Left renal pelvis (tissue), 4 donors: ENCODE measurements at places on chromosomes 12 and 14. TPM values are rescaled to one million over a fixed set of nuclear protein-coding genes. Genes with fewer than 3 reads are reported as not detected.

Gene TPPP2
- polyA plus RNA-seq = 4.4 TPM

Gene GALNT8
- 3.1 TPM for polyA plus RNA-seq

Gene SUPT16H
- polyA plus RNA-seq = 158 TPM

Gene PGF
- 7.6 TPM for polyA plus RNA-seq

Gene SERPINA12
- 0.37 TPM for polyA plus RNA-seq

Gene PRR13
- polyA plus RNA-seq = 67.9 TPM

Gene IL26
- not detected for polyA plus RNA-seq

Gene SPIC
- not detected for polyA plus RNA-seq

Gene GPD1
- 1.5 TPM for polyA plus RNA-seq

Gene ADSS1
- 12.5 TPM for polyA plus RNA-seq

Gene TEAD4
- polyA plus RNA-seq = 18.6 TPM

Gene SIVA1
- polyA plus RNA-seq = 48.0 TPM

Gene CD27
- 1.3 TPM for polyA plus RNA-seq

Gene EPYC
- polyA plus RNA-seq = 0.64 TPM

Gene ARHGEF40
- polyA plus RNA-seq = 87.7 TPM

Gene TMEM233
- 1.2 TPM for polyA plus RNA-seq

Gene FSCB
- not detected for polyA plus RNA-seq

Gene SLC25A47
- 0.18 TPM for polyA plus RNA-seq

Gene FKBP11
- polyA plus RNA-seq = 11.6 TPM

Gene SCN8A
- polyA plus RNA-seq = 2.3 TPM

Gene ORAI1
- polyA plus RNA-seq = 12.7 TPM

Gene EFCAB11
- polyA plus RNA-seq = 18.3 TPM

Gene OR6C2
- not detected for polyA plus RNA-seq

Gene RBP5
- 54.5 TPM for polyA plus RNA-seq

Gene PIK3C2G
- 4.9 TPM for polyA plus RNA-seq

Gene AACS
- 16.8 TPM for polyA plus RNA-seq

Gene AKAP6
- 1.3 TPM for polyA plus RNA-seq

Gene SOX5
- polyA plus RNA-seq = 7.1 TPM

Gene GDF3
- 0.96 TPM for polyA plus RNA-seq

Gene GUCY2C
- polyA plus RNA-seq = 0.29 TPM

Gene LRFN5
- polyA plus RNA-seq = 11.5 TPM

Gene STAB2
- polyA plus RNA-seq = 0.63 TPM

Gene MDM2
- polyA plus RNA-seq = 78.0 TPM

Gene OAS1
- 15.4 TPM for polyA plus RNA-seq

Gene CELA1
- polyA plus RNA-seq = not detected

Gene BEST3
- polyA plus RNA-seq = 0.34 TPM

Gene KCNC2
- polyA plus RNA-seq = 0.73 TPM

Gene CABP1
- polyA plus RNA-seq = 6.0 TPM

Gene ANGEL1
- 17.4 TPM for polyA plus RNA-seq

Gene SETD1B
- 12.2 TPM for polyA plus RNA-seq
